ENCODE measurements at places on chromosomes 11 and 22.

- DNase-seq: no peak
Observed at GRCh38 chr22:46815132-46815531, 52.7 kb downstream of the TBC1D22A start.

DNA sequence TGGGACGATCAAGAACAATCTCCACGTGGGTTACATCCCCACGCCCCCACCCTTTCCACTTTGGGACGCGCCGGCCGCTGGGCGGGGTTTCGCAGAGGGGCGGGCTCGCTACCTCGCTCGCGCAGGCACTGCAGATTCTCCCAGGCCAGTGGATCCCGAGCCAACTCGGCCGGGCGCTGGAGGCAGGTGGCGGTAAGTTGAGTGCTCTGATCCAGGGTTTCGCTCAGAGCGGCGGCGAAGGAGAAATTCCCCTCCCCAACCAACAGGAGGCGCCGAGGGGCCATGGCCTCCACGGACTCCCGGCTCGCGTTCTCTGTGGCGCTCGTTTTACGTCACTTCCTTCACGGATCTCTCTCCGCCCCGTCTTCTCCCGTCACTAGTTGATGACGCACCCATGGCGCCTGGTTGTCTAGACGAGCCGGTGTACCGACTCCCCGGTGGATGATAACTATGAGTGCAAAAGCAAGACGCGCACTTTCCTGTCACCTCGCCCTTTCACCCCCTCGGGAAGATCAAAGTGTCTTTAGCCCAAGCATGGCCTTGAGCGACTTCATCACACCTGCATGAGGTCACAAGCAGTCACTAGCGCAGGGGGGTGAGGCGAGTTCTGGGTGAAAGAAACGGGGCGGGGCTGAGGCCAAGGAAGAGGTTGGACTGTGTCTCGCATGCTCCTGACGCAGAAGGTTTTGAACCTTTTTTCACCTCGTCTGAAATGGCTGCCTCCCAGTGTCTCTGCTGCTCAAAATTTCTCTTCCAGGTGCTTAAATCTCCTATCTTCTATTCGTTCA, at the start of the genes CFAP68 and FDXACB1:
Gene CFAP68, plus strand, starts transcription at position 693 of the 788 bp plus-strand sequence. Its CDS starts 20 bp downstream, at position 713.
Gene FDXACB1, minus strand, starts transcription at position 317 of the 788 bp plus-strand sequence. Its CDS starts 33 bp downstream, at position 284.
- DNase-seq: peak; percentile 87

- no peak for DNase-seq
Observed at GRCh38 chr11:65403607-65404121, 17.2 kb downstream of the FRMD8 start.

- no peak for DNase-seq
Observed at GRCh38 chr11:66866511-66866986, 9.7 kb downstream of the LRFN4 start.

- no peak for DNase-seq
Observed at GRCh38 chr22:48721395-48721669, 1106.3 kb downstream of the BRD1 start.

DNA sequence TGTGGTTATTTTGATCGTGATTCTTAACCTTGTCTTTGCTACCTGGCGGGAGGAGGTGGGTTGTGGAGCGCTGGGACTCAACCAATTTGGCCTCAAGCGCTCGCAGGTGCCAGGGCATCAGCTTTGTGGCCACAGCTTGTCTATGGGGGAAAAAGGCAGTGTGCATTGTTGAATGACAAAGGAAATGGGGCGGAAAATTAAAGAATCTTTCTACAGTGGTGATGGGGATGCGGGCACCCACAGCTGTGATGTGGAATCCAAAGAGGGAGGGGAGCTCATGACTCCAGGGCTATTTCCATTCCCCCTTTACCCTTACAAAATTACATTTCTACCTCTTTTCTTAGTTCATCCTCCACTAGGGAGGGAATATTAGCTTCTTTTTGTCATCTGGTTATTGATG, 1.1 kb downstream of the SLC6A5 start:
- no peak for DNase-seq

DNA sequence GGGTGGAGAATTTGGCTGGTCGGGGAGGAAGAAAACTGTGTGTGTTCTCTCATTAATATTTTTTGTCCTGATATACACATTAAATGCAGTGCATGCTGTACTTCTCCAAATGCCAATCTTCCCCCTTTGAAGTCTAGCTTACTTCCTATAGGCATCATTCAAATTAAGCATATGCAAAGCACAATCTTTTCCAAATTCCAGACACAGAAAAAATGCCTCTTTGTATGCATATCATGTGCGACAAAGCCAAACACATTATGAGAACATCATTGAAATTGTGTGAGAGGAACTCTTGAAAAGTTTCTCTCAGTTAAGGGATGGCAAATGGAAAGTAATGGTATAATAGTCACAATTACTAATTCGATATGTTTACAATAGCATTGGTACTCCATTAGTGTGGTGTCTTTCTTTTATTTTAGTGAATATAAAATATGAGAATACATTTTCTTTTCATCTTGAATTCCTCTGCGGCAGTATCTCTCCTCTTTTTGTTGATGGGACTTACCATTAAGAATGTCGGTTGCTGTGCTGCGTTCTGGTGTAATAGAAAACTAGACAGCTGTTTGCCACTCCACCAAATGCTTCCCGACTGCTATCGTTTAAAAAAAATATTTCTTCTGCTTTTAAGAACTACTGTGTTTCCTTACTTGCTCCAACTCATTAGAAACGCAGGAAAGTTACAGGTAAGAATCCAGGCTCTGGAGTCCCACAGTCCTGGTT, 19.3 kb upstream of the NRIP3 start:
- no peak for DNase-seq

GRCh38 chr11:2450321-2451041, 5.7 kb downstream of the KCNQ1 start:
- no peak for DNase-seq

GRCh38 chr11:83092488-83093384, 21.0 kb upstream of the RAB30 start:
- DNase-seq: no peak

DNA sequence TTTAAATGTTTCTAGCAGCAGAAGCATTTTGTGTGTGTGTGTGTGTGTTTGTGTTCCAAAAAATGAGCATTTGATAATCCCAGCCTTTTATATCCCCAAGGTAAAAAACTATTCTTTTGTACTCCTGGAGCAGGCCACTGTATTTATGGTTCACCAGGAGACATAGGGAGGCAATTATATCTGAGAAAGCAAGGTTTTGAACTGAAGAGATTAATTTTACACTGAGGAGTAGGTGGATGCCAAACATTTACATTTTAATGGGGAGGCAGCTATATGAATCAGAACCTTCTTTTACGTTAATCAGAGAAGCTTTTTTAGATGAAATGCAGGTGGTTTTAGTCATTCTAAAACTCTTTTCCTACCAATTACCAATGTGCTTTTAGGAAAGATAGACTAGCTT, 1374.0 kb upstream of the TENM4 start:
- DNase-seq: no peak

DNA sequence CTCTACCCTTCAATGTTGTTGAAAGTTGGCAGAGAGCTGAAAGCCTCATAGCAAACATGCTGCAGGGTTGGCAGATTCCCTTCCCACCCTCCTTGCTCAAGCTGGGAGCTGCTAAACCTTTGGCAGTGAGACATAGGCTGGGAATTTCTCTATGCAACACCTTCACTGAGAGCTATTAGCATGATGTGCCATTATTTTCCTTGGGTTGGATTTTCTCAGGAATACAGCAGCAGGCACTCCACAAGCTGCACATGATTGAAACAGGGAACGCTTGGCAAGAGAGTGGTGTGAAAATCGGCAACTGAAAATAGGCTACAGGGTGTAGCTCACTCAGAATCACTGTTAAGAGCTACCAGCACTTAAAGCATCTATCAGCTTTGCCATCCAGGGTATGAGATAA, 9.6 kb upstream of the ALKBH3 start:
- DNase-seq: no peak

DNA sequence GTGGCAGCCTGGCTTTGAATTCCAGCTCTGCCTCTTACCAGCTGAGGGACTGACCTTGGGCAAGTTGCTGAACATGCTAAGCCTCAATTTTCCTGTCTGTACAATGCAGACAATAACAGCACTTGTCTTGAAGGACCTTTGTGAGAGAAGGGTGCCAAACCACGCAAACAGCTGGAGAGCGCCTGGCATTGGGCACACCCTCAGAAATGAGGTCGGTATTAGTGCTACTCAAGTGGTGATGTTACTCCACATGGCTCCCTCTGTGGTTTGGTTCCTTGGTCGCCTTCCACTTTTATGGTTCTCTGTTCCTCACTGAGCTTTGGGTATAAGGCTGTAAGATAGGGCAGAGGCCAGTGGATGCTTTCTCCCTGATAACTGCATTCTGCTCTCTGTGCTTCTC, 8.2 kb downstream of the UBASH3B start:
- no peak for DNase-seq

GRCh38 chr11:16286095-16286494, 70.3 kb downstream of the SOX6 start:
- no peak for DNase-seq

- DNase-seq: no peak
Observed at GRCh38 chr11:116703421-116703820, 69.4 kb downstream of the BUD13 start.

DNA sequence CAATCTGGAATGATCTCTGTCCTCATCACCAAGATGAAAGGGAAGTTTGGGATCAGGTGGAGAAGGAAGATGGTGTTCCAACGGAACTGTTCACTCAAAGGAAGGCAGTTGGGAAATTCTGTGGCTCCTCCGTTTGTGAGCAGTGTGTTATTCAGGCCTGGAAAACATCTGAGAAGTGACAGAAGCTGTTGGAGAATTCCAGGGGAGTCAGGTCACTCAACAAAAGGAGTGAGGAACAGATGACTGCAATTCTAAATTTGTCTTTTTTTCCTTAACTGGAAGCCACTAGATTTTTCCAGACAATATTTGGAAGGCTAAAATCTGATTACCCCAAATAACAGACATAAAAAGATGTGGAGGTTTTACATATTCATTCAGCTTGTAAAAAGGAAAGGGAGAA, 107.8 kb downstream of the CD44 start:
- no peak for DNase-seq

DNA sequence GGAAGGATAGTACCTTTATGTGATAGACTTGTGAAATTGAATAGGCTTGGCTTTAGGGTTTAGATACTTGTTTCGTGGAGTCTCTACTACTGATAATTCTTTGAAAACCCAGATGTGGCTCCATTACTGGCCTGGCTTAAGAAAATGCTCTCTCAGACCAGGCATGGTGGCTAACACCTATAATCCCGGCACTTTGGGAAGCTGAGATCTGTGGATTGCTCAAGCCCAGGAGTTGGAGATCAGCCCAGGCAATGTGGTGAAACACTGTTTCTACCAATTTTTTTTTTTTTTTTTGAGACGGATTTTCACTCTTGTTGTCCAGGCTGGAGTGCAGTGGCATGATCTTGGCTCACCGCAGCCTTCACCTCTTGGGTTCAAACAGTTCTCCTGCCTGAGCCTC, 40.9 kb downstream of the ATG13 start:
- no peak for DNase-seq

GRCh38 chr11:62850911-62851806, 11.8 kb upstream of the WDR74 start:
- peak; percentile 10 for DNase-seq

- no peak for DNase-seq
Observed at GRCh38 chr11:5107285-5107684, 30.9 kb downstream of the OR52A5 start.

DNA sequence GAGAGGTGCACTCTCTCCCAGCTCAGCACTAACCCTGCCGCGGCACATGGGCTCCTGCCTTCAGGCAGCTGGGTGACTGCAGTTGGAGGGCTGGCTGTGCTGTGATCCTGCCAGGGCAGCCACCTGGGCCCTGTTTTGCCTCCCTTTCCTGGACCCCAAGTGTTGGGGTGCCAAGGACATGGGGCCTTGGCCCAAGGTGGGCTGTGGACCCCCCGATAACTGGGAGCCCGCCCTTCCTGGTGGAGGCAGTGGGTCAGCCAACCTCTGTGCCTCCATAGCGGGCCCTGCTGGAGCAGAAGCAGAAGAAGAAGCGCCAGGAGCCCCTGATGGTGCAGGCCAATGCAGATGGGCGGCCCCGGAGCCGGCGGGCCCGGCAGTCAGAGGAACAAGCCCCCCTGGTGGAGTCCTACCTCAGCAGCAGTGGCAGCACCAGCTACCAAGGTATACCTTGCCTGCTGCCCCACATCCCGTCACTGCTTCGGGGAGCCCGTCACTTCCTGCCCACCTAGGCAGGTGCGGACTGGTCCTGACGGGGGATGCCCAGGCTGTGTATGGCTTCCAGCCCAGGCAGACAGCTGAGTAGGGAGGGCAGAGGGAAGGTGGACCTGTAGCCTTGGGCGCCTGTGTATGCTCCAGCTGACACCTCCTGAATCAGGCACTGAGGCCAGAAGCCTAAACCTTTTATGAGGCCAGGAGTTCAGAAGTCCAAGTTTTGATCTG, 8.9 kb downstream of the TUB start:
- DNase-seq: no peak

GRCh38 chr11:8100158-8100557, 19.1 kb downstream of the TUB start:
- no peak for DNase-seq

DNA sequence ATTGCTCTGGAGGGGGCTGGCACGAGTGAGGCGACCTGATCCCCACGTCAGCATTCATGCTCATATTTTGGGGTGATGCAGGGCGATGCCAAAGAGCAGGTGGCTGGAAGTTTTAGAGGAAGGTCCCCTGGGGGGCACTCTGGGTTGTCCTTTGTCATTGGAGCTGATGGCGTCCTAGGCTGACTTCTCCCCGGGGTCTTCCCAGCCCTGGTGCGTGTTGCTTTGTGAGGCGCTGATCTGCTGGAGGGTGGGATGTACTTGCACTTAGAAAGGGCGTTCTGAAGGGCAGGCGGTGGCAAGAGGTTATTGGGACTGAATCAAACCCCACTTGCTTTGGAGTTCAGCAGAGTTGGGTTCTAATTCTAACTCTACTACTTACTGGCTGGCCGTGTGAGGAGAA, 313.3 kb downstream of the NTM start:
- DNase-seq: no peak

GRCh38 chr11:8833568-8834315, 77.2 kb upstream of the AKIP1 start:
- no peak for DNase-seq

- no peak for DNase-seq
Observed at GRCh38 chr22:26921726-26922125, 264.3 kb downstream of the MIAT start.

- no peak for DNase-seq
Observed at GRCh38 chr22:22789233-22789921, 98.2 kb upstream of the IGLL5 start.
